ENCODE measurements at places on chromosomes 4 and X.

- DNase-seq, result no peak
Measured at GRCh38 chrX:124415115-124415800, 68.9 kb downstream of the SH2D1A start.

- no peak for DNase-seq
Measured at GRCh38 chrX:43350935-43351334, 305.2 kb upstream of the MAOA start.

- no peak for DNase-seq
Measured at GRCh38 chr4:8238036-8238511, 31.5 kb upstream of the HTRA3 start.

GRCh38 chrX:440636-441035 is 53.9 kb upstream of the PPP2R3B start:
- no peak for DNase-seq

- DNase-seq, result no peak
Measured at GRCh38 chrX:151543706-151544105, 19.8 kb upstream of the PASD1 start.

GRCh38 chrX:93538575-93538974 is 134.8 kb downstream of the NAP1L3 start:
- no peak for DNase-seq

GRCh38 chr4:151430740-151431457 is 21.9 kb downstream of the FHIP1A start:
- no peak for DNase-seq

- DNase-seq, result no peak
Measured at GRCh38 chrX:18733287-18733686, 25.8 kb downstream of the PPEF1 start.

DNA sequence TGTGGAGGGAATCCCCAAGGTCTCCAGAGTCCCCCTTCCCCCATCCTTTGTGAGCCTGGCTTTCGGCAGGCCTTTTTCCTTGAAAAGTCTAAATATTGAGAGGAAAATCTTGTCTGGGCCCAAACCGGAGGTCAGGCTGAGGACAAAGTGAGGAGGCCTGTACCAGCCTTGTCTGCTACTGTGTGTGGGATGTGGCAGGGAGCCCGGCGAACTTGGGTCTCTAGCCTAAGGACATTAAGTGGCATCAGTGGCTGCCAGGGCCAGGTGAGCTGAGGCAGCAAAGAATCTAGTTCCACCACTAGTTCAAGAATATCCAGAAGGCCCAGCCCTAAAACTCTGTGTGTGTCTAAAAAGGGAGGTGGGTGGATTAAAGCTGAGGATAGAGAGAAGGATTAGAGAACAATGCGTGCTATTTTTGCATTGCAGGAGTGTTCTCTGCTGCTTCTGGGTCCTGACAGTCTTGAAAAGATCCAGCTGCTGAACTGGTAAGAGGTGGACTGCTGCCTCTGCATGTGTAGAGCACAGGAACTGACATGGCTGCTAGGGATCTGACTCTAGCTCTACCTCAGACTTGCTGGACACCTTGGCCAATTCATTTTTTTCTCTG is 1.2 kb upstream of the AMER1 start:
- no peak for DNase-seq

DNA sequence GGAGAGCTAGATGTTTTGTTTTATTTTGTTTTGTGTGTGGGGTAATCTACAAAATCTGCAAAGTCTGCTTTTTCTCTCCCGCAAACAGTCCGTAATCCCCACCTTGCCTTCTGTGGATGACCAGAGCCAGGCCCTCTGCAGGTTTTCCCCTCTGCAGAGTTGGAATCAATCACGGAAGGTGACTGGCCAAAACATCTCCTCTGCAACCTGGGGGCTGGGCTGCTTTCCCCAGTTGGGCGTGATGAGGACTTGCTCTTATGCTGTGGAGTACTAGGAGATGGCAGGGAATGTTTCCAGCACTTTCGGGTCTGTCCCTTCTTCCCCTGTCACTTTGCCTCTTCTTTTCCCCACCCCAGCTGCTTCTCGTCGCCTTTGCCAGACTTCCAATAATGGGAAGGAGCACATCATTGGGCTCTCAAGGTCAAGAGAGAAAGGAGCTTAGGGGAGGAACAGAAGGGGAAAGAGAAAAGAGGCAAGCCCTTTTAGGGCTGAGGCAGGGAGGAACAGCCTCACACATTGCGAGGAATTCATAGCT is 1.1 kb downstream of the TMEM35A start:
- DNase-seq, result no peak

DNA sequence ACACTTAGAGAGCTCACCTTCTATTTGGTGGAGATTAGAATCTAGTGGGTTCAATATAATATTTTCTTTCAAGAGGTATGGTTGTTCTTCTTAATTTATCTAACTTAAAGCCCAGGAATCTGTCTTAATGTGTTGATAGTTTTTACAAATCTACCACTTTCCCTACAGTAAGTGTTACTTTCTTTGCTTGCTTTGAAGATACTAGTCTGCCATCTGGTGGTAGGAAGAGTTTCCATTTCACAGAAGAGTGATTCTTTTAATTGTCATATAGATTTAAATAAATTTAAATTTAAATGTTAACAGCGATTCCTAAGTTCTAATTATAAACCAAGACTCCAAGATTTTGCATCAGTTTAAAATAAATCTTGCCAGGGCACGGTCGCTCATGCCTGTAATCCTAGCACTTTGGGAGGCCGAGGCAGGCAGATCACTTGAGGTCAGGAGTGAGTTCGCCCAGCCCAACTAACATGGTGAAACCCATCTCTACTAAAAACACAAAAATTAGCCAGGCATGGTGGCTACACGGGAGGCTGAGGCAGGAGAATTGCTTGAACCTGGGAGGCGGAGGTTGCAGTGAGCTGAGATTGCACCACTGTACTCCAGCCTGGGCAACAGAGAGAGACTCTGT is 43.5 kb downstream of the NUDT9 start:
- no peak for DNase-seq

Measured in D721Med (cell line).